Stimulated activated CD8-positive, alpha-beta memory T cell treated with anti-CD3 and anti-CD28 coated beads, Interleukin-15, amount 100 ng/mL, for 4 hours (primary cell): ENCODE measurements at places on chromosomes 1 and 21.

DNA sequence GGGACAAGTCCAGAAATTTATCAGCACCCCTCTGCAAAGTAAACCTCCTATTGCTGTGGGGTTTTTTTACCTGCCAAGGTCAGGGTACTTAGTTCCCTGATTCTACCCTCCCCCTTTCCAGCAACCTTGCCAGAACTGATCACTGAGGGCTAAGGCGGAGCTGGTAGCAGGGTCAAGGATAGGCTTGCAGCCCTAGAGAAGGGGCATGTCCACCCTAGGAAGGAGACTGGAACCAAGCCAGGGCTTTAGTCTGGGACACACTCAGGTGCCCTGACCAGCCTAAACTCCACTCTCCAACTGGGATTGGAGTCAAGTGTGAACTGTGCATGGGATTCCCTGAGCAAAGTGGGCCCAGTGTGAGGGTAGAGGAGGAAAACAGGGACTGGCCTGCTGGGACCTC lies 6.5 kb upstream of the SLC26A9 start:
- DNase-seq: no peak

GRCh38 chr21:30758306-30758705 lies 3.1 kb upstream of the KRTAP21-1 start:
- DNase-seq: no peak

- DNase-seq: no peak
These were observed 35.3 kb downstream of the CLIC6 start for GRCh38 chr21:34704119-34704518.

DNA sequence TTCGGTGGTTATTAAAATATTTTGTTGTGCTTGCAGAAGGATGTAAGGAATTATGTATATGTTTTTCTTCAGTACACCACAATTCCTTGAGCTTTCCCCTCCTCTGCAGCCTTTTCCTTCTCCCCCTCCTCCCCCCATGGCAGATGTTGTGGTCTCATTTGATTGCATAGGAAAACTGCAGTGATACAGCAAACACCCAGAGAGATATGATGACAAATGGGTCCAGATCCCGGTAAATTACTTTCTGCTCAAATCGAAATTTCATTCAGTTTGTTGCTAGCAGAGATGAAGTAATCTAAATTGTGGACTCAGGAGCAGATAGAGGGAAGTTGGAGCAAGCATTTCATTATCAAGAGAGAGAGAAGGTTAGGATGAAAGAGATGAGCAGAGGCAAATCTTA lies 9.9 kb downstream of the LMO4 start:
- DNase-seq: no peak

- no peak for DNase-seq
These were observed 29.7 kb upstream of the KDM4A start for GRCh38 chr1:43619996-43620920.

DNA sequence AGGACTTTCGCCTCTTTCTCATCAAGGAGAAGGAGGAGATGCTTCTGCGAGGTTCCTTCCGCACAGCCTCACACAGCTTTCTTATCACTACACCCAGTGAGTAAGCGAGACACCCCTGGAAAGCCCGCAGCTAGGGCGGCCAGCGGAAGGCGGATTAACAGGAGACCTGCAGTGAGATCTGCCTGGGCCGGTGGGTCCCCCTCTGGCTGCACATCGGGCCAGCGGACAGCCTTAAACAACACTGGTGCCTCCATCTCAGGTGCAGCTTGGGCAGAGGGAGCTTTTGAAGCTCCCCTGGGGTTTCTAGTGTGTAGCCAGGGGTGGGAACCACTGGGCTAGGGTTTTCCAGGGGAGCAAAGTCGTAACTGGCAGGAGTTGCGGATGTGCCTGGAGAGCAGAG lies 17.5 kb upstream of the MTARC1 start:
- DNase-seq: no peak

- DNase-seq: no peak
These were observed 232.8 kb downstream of the SDCCAG8 start for GRCh38 chr1:243488459-243489157.

DNA sequence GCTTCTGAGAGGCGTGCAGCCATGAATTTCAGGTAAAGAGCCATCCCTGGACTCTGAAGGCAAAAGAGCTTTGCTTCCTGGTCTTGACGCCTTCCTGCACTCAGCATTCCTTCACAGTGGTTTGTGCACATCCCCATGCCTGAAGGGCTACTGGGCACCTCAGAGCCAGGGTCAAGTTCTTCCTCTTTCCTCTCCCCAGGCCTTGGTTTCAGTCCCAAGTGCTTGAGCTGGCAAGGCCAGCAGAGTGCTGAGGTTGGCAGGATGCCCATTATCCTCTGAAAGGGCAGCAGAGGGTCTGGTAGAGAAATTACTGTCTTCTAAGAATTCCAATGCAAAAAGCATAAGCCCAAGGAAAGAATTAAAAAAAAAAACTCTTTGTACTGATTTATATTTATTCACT lies 1064.9 kb downstream of the TTLL7 start:
- DNase-seq: no peak

GRCh38 chr1:47637111-47637685 lies 199.4 kb downstream of the FOXD2 start:
- no peak for DNase-seq

DNA sequence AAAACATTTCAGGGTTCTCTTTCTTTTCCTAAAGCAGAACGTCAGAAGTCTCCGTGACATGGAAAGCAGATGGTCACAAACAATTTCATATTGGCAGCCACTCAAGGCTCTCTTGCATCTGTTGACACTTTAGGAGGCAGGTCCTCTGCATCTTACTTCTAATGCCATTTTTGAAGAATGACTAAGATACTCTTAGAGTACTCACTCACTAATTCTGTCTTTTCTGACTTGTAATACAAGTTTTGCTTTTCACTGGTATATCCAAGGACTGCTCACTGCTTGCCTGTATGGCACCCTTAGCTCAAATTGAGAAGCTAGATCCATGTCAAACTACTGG lies 68.3 kb downstream of the PRRX1 start:
- no peak for DNase-seq
